Liver (tissue), 10 donors: ENCODE measurements at places on chromosomes 7 and 10. TPM values are rescaled to one million over a fixed set of nuclear protein-coding genes. Genes with fewer than 3 reads are reported as not detected.

The ECHDC3 gene
- 6.1 TPM for total RNA-seq

The AHR gene
- total RNA-seq = 61.2 TPM

The LMOD2 gene
- total RNA-seq = not detected

The SLC39A12 gene
- 0.05 TPM for total RNA-seq

The TMED4 gene
- 46.5 TPM for total RNA-seq

The RRP12 gene
- total RNA-seq = 9.6 TPM

The PRSS37 gene
- not detected for total RNA-seq

The WNT16 gene
- total RNA-seq = not detected

The SRPK2 gene
- 19.7 TPM for total RNA-seq

The TFEC gene
- total RNA-seq = 3.1 TPM

The TEX36 gene
- not detected for total RNA-seq

- no peaks in the 10 kb centered on the region for H3K27me3 ChIP-seq
- no peaks in the 10 kb centered on the region for H3K4me1 ChIP-seq
- no peak for DNase-seq
- H3K4me3 ChIP-seq = no peak overlapping the region
These were observed 174.2 kb downstream of the KIAA1217 start for GRCh38 chr10:24382979-24383663.

DNA sequence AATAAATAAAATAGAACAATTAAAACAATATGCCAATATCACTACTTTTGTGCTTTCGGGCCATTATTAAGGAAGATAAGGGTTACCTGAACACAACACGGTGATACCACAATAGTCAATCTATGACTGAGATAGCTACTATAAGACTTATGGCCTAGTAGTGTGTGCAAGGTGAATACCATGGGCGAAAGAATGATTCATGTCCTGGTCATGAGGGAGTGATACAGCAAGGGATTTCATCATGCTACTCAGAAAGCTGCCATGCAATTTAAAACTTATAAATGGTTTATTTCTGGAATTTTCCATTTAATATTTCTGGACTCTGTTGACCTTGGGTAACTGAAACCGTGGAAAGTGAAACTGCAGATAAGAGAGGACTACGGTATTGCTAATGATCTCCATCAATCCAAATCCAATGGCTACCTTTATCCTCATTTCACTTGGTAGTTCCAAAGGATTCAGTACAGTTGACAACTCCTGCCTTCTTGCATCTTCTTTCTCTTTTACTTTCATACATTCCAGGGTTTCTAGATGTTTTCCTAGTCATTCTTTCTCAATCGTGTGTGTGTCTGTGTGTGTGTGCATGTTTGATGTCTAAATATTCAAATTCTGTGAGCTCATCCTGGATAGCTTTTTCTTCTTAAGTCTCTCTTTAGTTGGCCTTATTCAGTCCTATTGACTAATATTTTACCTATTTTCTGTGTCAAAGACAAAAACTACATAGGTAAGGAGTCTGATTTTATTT lies 100.5 kb upstream of the MAGI2 start:
- no peak for DNase-seq
- H3K4me1 ChIP-seq = no peaks in the 10 kb centered on the region
- no peaks in the 10 kb centered on the region for H3K27me3 ChIP-seq
- no peak overlapping the region for H3K27ac ChIP-seq
- no peak overlapping the region for H3K4me3 ChIP-seq

DNA sequence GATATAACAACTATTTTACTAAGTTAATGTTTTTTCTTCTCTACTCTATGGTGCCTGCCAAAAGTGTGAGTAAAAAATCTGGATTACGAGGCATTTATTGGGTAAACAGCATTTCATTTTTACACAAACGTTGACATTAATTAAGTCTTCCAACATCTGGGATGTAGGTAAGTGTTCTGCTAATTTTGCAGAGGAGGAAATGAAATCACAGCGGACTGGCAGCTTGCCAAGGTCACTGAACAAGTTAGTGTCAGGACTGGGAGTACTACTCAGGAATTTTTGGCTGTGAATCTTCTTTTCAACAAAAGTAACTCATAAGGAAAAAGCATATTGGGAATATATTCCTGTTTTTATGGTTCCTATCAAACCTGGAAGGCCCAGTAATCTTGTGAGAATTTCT lies 612.1 kb upstream of the FZD8 start:
- H3K36me3 ChIP-seq = no peaks in the 10 kb centered on the region
- no peak overlapping the region for H3K4me3 ChIP-seq
- no peak for DNase-seq
- no peaks in the 10 kb centered on the region for H3K4me1 ChIP-seq
- no peaks in the 10 kb centered on the region for H3K27me3 ChIP-seq

DNA sequence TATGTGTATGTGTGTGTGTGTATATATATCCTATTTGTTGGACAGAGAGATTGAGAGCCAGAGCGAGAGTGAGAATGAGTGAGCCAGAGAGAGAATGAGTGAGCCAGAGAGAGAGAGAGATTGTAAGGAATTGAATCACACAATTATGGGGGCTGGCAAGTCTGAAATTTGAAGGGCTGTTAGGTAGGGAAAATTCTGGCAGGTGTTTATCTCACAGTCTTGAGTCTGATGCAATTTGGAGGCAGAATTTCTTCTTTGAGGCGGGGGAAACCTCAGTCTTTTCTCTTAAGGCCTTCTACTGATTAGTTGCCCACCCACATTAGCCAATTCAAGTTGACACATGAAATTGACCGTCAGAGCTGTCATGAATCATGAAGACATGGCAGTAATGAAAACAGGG lies 41.0 kb upstream of the WASL start:
- DNase-seq = no peak
- H3K36me3 ChIP-seq = no peaks in the 10 kb centered on the region
- no peaks in the 10 kb centered on the region for H3K4me1 ChIP-seq
- no peak overlapping the region for H3K27ac ChIP-seq
- H3K27me3 ChIP-seq = no peaks in the 10 kb centered on the region

- no peaks in the 10 kb centered on the region for H3K36me3 ChIP-seq
- no peaks in the 10 kb centered on the region for H3K4me1 ChIP-seq
- DNase-seq = no peak
- H3K27ac ChIP-seq = no peak overlapping the region
- H3K27me3 ChIP-seq = no peaks in the 10 kb centered on the region
- no peak overlapping the region for H3K4me3 ChIP-seq
These were observed 135.5 kb downstream of the IQUB start for GRCh38 chr7:123398921-123399320.

DNA sequence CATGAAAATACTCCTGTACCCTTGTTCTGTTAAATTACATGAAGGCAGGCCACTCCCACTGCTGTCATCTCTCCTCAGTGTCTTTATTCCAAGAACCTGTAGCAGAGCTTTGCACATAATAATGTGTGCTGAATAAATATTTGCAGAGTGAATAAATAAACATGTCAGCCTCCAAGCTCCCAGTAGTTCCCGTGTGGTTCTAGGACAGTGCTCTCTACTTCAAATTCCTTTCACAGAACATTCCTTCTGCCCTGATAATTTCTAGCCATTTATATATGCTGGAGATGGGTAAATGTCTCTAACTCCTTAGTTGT lies 20.3 kb upstream of the HYAL4 start:
- H3K27me3 ChIP-seq = no peaks in the 10 kb centered on the region
- H3K4me3 ChIP-seq = no peak overlapping the region
- no peaks in the 10 kb centered on the region for H3K36me3 ChIP-seq
- no peak overlapping the region for H3K27ac ChIP-seq
- no peak for DNase-seq
- peaks cover 7% of the 10 kb centered on the region for H3K4me1 ChIP-seq

- H3K36me3 ChIP-seq = no peaks in the 10 kb centered on the region
- H3K27me3 ChIP-seq = no peaks in the 10 kb centered on the region
- no peak for DNase-seq
These were observed 257.1 kb downstream of the KLF6 start for GRCh38 chr10:3527869-3528268.

GRCh38 chr7:102891693-102892261 lies 21.0 kb upstream of the LRRC17 start:
- H3K27me3 ChIP-seq = no peaks in the 10 kb centered on the region
- no peaks in the 10 kb centered on the region for H3K4me1 ChIP-seq
- H3K4me3 ChIP-seq = no peak overlapping the region
- no peak for DNase-seq

- no peak for DNase-seq
- no peaks in the 10 kb centered on the region for H3K36me3 ChIP-seq
- H3K27me3 ChIP-seq = no peaks in the 10 kb centered on the region
- peaks cover 4% of the 10 kb centered on the region for H3K4me1 ChIP-seq
- H3K4me3 ChIP-seq = no peak overlapping the region
These were observed 5.1 kb downstream of the MTURN start for GRCh38 chr7:30139836-30140384.

- H3K4me3 ChIP-seq = no peak overlapping the region
- no peaks in the 10 kb centered on the region for H3K36me3 ChIP-seq
- H3K4me1 ChIP-seq = no peaks in the 10 kb centered on the region
- DNase-seq = no peak
These were observed 80.8 kb upstream of the ADAM12 start for GRCh38 chr10:126468876-126469643.

DNA sequence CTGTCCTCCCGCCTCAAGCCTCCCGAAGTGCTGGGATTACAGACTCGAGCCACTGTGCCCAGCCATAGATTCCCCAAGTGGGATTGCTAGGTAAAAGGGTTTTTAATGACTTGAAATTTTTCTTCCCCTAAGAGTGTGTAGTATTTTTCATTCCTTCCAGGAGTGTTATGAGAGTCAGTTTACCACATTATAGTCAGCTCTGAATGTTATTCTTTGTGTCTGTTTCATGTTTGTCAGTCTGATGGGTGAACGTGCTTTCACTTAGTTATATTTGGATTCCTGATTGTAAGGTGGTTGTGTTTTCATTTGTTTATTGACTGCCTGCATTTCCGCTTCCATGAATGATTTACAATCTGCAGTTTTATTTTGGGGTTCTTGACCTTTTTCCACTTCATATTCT lies 6.3 kb downstream of the ZNF212 start:
- H3K36me3 ChIP-seq = peaks cover 6% of the 10 kb centered on the region
- peaks cover 9% of the 10 kb centered on the region for H3K4me1 ChIP-seq
- no peaks in the 10 kb centered on the region for H3K27me3 ChIP-seq
- no peak for DNase-seq
- H3K27ac ChIP-seq = no peak overlapping the region

DNA sequence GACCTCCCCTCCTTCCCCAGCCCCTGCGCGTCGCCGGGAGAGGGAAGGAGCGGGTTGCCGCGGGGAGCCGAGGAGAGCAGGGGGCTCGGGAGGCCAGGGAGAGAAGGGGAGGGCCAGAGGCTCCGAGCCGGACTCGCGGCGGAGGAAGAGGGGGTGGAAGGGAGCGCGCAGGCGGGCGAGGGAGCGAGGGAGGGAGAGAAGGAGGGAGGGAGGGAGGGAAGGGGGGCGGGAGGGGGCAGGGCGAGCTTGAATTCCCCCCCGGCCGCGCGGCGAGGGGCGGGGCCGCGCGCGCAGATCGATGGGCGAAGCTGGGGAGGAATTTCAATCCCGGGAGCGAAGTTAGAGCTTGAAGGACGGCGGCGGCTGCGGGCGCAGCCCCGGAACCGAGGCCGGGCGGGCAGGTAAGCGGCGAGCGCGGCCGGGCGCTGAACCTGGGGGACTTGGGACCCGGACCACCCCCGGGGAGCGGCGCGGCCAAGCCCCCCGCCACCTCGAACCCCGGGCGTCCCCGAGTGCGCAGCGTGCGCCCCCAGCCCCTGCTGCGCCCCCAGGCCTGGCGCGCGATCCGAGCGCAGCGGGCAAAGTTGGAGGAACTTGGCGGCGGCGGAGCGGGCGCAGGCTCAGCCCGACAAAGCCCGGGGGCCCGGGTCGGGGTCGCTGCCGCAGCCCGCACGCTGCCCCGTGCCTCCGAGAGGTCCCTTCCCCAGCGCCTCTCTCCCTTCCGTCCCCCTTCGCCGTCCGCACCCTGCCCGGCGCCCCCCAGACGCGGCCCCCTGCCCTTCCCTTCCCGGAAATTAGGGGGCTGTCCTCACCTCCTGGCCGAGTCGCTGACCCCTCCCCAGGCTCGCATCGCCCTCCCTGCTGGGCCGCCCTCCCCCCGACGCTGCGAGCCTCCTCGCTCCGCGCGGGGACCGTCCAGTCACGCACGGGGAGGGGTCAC lies at the start of gene ELFN1:
ELFN1 (plus strand) TSS at position 324 of the 940 bp plus-strand sequence. CDS start 74,320 bp downstream, outside the sequence.
- H3K27me3 ChIP-seq = no peaks in the 10 kb centered on the region
- no peaks in the 10 kb centered on the region for H3K36me3 ChIP-seq
- peak; percentile 53 for DNase-seq
- H3K27ac ChIP-seq = peak within 1 kb of the TSS; percentile 82
- peaks cover 26% of the 10 kb centered on the region for H3K4me1 ChIP-seq
- H3K4me3 ChIP-seq = peak within 1 kb of the TSS; percentile 64

DNA sequence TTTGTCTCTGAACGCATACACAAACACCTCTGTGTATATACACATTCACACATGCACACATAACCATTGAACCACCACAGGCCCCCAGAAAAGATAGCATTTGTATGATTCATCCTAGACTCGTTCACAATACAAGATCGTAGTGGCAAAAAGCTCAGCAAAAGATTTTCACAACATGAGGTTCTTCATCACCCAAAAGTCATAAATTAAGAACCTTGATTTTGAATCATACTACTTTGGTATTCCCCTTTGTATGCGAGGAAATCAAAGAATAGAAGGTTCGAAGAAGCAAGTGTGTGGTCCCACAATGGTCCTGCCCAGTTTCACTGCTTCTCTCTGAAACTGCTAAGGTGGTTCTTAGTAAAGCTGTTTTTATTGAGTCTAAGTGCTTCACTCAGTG lies 200.7 kb downstream of the CELF2 start:
- H3K4me3 ChIP-seq = no peak overlapping the region
- no peak overlapping the region for H3K27ac ChIP-seq
- DNase-seq = no peak
- H3K36me3 ChIP-seq = no peaks in the 10 kb centered on the region

- no peak overlapping the region for H3K27ac ChIP-seq
- no peaks in the 10 kb centered on the region for H3K36me3 ChIP-seq
- H3K27me3 ChIP-seq = no peaks in the 10 kb centered on the region
These were observed 50.6 kb upstream of the DUSP5 start for GRCh38 chr10:110446954-110447608.

- H3K4me1 ChIP-seq = no peaks in the 10 kb centered on the region
- DNase-seq = no peak
- no peak overlapping the region for H3K27ac ChIP-seq
- H3K27me3 ChIP-seq = no peaks in the 10 kb centered on the region
- no peak overlapping the region for H3K4me3 ChIP-seq
- H3K36me3 ChIP-seq = no peaks in the 10 kb centered on the region
These were observed 114.0 kb downstream of the PARP12 start for GRCh38 chr7:139948587-139949335.

DNA sequence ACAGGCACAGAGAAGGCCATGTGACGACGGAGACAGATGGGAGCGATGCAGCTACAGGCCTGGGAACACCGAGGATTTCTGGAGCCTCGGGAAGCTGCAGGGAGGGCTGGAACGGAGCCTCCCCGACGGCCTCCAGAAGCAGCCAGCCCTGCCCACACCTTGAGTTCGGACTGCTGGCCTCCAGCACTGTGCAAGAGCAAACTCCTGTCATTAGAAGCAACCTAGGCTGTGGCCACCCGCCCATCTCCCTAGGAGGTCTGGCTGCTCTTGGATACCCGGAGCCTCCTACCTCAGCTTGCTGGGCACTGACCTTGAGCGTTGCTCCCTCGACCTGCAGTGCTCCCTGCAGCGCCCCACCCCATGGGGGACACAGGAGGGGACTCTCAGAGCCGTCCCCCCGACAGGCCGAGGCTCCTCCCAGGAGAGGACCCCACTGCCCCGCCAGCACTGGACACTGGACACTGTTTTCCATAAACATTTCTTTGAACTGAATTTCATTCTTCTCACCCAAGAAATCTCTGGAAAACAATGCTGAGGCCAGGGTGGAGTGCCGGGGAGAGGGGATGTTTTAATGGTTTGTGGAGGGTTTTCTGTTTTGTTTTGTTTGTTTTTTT lies 22.5 kb upstream of the TNRC18 start:
- H3K4me1 ChIP-seq = peaks cover 6% of the 10 kb centered on the region
- no peaks in the 10 kb centered on the region for H3K27me3 ChIP-seq
- DNase-seq = no peak
- H3K27ac ChIP-seq = no peak overlapping the region
- no peaks in the 10 kb centered on the region for H3K36me3 ChIP-seq
